Sigmoid colon (tissue), 7 donors: ENCODE measurements at places on chromosomes 7 and 10. TPM values are rescaled to one million over a fixed set of nuclear protein-coding genes. Genes with fewer than 3 reads are reported as not detected.

DNA sequence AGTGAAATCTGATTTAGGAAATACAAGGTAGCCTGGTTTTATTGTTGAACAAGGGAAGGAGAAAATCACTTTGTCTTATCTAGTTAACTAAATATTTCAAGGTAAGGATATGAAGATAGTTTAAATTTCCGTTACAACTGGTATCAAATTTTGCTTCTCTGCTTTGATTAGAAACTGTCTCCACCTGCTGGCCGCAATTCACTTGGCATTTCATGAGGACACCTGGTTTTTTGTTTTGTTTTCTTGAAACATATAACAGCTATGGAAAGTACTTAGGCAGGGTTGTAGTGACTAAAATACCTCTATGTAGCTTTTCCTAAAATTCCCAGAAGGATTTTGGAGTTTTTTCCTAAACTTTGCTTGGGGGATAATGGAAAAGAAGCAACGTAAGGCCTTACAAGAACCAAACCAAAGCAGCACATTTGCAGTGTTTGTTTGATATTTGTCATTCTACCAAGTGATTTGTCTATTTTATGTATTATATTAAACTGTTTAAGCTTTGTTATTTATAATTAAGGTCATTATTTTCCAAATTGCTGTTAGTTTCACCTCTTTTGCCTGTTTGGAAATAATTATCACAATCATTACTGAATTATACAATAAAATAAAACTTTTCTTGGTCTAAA lies 73.6 kb downstream of the AHCYL2 start:
- no peak for DNase-seq

Gene C10orf62
- not detected for total RNA-seq

GRCh38 chr7:4203626-4204512 lies 478.2 kb upstream of the FOXK1 start:
- no peak for DNase-seq

DNA sequence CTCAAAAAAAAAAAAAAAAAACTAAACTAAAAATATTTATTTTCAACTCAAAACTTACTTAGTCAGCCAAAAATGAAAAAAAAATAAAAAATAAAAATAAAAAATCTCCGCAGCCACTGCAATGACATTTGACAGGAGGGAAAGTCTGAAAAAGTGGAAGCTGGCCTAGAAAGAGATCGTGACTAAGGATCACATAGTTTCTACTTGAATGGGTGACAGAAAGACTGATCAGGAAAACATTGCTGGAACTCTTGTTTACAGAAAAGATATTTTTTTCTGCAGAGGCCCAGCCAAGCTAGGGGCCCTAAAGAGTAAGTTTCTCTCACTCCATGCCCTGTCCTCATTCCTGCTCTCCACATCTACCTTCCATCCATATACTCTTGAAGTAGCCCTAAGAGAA lies 92.8 kb upstream of the KCND2 start:
- DNase-seq: no peak

DNA sequence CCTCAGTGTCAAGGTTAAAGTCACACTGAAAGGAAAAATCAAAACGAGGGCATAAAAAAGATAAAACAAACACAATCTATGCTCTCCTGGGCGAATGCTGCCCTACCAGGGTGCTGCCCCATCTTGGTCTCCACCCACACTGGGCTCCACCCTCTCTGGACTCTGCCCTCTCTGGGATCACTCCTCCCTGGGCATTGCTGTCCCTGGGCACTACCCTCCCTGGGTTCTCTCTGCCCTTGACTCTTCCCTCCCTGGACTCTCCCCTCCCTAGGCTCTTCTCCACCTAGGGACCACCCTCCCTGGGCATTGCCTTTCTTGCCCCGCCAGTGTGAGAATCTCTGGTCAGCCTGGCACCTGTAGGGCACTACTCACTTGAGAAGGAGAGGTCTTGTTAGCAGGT lies 8.6 kb downstream of the GDF2 start:
- no peak for DNase-seq

DNA sequence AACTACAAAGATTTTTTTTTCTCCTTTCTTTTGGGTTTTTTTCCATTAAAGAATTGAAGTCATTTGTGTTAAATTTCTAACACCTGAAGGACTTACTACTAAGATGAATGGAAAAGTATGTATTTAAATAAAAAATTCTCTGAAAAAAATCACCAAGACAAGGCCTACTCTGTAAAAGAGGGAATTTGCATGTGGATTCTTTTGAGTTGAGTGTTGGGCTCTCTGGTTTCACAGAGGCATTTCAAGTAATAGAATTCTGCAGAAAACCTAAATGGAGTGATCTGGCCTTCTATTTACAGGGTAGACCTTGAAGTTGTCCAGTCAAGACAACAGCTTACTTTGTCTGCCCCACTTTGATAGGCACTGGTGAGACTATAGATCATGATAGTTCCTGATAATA lies 4.1 kb downstream of the LRRC17 start:
- DNase-seq: no peak

- DNase-seq: no peak
These were observed 87.1 kb downstream of the DYNC1I1 start for GRCh38 chr7:95859429-95859828.

- no peak for DNase-seq
These were observed 130.4 kb downstream of the CUL2 start for GRCh38 chr10:34959786-34960185.

- DNase-seq: no peak
These were observed 12.2 kb downstream of the UNCX start for GRCh38 chr7:1244700-1245523.
